ENCODE measurements at places on chromosomes 6 and 20. TPM values are rescaled to one million over a fixed set of nuclear protein-coding genes. Genes with fewer than 3 reads are reported as not detected.

TP53TG5 gene
- 0.69 TPM for total RNA-seq

DNA sequence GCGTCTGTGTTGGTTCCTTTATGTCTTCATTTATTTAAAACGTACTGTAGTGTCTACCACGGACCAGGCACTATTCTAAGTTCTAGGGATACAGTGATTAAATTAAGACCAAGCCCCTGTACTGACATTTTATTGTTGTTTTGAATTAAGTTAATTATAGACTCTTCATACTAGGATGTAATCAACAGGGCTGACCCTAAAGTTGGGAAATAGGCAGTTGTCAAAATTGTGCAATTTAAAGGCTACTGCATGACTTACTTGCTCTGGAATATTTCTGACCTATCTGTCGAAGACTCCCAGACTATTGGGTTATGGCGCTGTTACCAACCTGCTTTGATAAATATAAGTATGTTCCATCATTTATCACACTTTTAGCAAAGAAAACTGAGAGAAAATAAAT lies 6.7 kb downstream of the MYO6 start:
- no peaks in the 10 kb centered on the region for H3K4me1 ChIP-seq
- H3K36me3 ChIP-seq: no peaks in the 10 kb centered on the region
- H3K27me3 ChIP-seq: no peaks in the 10 kb centered on the region
- no peak overlapping the region for H3K27ac ChIP-seq
- no peak for DNase-seq
- H3K4me3 ChIP-seq: no peak overlapping the region

DNA sequence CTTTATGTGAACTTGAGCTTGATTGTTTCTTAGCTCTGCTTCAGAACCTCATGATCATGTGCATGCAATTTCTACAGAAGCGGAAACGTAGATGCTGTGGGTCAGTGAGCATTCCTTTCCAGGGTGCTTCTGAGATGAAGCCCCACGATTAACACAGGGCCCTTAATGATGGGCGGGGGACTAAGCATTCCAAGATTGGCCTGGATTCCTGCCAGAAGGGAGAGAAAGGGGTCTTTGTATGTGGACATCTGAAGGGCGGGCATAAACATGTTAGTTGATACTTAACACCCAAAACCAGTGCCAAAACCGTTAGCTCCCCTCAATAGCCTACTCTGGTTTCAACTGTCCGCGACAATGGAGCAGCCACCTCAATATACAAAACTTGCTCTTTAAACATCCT lies 46.9 kb upstream of the POU3F2 start:
- no peaks in the 10 kb centered on the region for H3K36me3 ChIP-seq
- no peaks in the 10 kb centered on the region for H3K27me3 ChIP-seq
- H3K4me1 ChIP-seq: no peaks in the 10 kb centered on the region

FLOT1 gene
- total RNA-seq: 120 TPM

SNAP91 gene
- total RNA-seq: 0.62 TPM

GRCh38 chr6:72064399-72064975 lies 178.1 kb downstream of the RIMS1 start:
- no peaks in the 10 kb centered on the region for H3K36me3 ChIP-seq
- peak; percentile 24 for DNase-seq
- H3K27me3 ChIP-seq: no peaks in the 10 kb centered on the region

DNA sequence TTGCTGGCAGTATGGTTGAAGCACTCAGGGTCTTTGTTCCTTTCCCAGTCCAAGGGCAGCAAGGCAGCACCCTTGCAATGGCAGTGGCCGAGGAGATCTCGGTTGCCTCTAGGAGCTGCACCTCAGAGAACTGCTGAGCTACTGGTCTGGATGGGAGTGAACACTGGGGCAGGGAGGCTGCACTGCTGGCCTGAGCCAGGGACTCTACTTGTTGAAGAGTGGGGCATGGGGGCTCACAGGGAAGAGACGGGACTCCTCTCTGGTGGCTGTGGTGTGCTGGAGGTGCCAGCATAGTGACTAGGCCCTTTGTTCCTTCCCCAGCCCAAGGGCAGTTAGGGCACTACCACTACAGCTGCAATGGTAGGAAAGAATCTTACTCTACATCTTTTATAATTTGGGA lies 203.0 kb downstream of the ZDHHC14 start:
- DNase-seq: no peak
- no peak overlapping the region for H3K4me3 ChIP-seq
- H3K27ac ChIP-seq: no peak overlapping the region
- H3K27me3 ChIP-seq: no peaks in the 10 kb centered on the region
- H3K36me3 ChIP-seq: no peaks in the 10 kb centered on the region
- no peaks in the 10 kb centered on the region for H3K4me1 ChIP-seq

DNA sequence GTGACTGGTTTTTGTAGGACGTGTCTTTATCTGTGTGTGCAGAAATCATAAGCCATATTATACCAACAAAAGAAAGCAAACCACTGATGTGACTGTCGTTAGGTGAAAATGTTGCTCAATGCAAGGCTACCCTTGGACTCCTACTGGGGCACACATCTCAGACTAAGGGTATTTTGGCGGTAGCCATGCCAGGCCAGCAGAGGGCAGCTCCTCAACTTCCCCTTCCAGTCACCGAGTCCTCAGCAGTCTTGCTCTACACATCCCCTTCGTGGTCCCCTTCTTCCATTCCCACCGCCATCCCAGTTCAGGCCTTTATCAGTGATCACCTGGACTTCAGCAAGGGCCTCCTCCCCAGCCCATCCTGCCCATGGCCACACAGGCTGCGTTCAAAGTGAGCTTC lies 113.7 kb upstream of the GGTLC1 start:
- DNase-seq: peak; percentile 51
- peaks cover 7% of the 10 kb centered on the region for H3K4me1 ChIP-seq
- H3K4me3 ChIP-seq: no peak overlapping the region
- no peaks in the 10 kb centered on the region for H3K36me3 ChIP-seq

- no peak overlapping the region for H3K4me3 ChIP-seq
- DNase-seq: no peak
- peaks cover 7% of the 10 kb centered on the region for H3K4me1 ChIP-seq
- H3K27me3 ChIP-seq: no peaks in the 10 kb centered on the region
- no peaks in the 10 kb centered on the region for H3K36me3 ChIP-seq
- no peak overlapping the region for H3K27ac ChIP-seq
These were observed 43.6 kb upstream of the ZBP1 start for GRCh38 chr20:57663681-57664451.

- no peak overlapping the region for H3K27ac ChIP-seq
- H3K4me3 ChIP-seq: no peak overlapping the region
- no peaks in the 10 kb centered on the region for H3K36me3 ChIP-seq
- no peaks in the 10 kb centered on the region for H3K4me1 ChIP-seq
These were observed 17.6 kb upstream of the SERPINB9 start for GRCh38 chr6:2920671-2921112.

DNA sequence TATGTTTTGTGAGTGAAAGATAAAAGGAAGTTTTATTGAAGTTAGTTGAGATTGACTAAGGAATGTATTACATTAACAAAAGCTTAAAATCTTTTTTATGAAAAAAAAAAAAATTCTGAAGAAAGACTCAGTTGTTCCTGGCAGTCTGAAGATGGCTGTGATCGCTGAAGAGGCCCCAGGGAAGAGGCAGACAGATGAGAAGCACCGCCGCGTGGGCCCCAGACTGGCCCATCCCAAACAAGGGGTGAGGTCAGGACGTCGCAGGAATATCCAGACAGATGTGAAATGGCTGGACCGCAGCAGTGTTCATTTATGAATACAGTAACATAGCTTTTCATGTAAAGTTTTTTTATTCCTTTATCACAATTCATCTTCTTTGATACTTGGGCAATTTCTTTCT lies 194.2 kb downstream of the TBXT start:
- no peaks in the 10 kb centered on the region for H3K36me3 ChIP-seq
- H3K27ac ChIP-seq: no peak overlapping the region
- no peaks in the 10 kb centered on the region for H3K4me1 ChIP-seq
- no peak overlapping the region for H3K4me3 ChIP-seq

- no peak for DNase-seq
- H3K4me3 ChIP-seq: no peak overlapping the region
- no peaks in the 10 kb centered on the region for H3K36me3 ChIP-seq
- no peak overlapping the region for H3K27ac ChIP-seq
- peaks cover 34% of the 10 kb centered on the region for H3K27me3 ChIP-seq
- H3K4me1 ChIP-seq: no peaks in the 10 kb centered on the region
These were observed 262.4 kb upstream of the AGPAT4 start for GRCh38 chr6:161536224-161536630.

DNA sequence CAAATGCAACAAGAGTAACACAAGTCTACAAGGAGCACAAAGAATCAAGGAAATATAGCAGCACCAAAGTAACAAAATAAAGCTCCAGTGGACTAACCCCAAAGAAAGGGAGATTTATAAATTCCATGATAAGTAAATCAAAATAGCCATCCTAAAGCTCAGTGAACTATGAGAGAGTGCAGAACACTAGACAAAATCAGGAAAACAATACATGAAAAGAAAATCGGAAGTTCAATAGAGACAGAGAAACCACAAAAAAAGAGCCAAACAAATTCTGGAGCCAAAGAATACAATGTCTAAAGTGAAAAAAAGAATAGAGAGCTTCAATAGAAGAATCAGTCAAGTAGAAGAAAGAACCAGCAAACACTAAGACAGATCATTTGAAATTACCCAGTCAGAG lies 247.3 kb upstream of the TENT5A start:
- DNase-seq: no peak
- H3K27ac ChIP-seq: no peak overlapping the region
- H3K4me1 ChIP-seq: peaks cover 43% of the 10 kb centered on the region
- H3K27me3 ChIP-seq: no peaks in the 10 kb centered on the region

DNA sequence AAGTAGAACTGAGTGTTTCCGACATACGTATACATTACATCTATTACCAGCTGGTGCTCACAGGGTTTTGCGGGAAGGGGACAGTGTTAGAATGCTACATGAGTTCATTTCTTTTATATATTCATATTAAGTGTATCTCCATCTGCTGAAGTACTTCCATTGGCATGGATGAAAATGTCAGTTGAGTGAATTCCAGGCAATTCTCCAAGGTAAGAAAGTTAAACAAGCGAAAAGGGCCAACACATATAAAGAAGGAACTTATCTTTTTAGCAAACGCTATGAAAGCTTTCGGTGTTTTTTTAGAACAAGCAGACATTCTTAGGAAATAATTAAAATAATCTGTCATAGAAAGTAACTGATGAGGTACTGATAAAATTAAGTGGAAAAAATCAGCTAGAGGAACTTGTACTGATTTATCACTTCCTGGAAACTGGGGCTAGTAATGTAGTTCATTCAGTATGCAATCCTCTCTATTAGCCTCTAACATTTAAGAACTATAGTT lies 34.6 kb downstream of the RNF146 start:
- peaks cover 1% of the 10 kb centered on the region for H3K36me3 ChIP-seq
- H3K27ac ChIP-seq: peak overlapping the region; percentile 49
- H3K4me1 ChIP-seq: peaks cover 39% of the 10 kb centered on the region
- H3K27me3 ChIP-seq: no peaks in the 10 kb centered on the region
- DNase-seq: peak; percentile 45

- H3K4me1 ChIP-seq: no peaks in the 10 kb centered on the region
- H3K27ac ChIP-seq: no peak overlapping the region
- H3K36me3 ChIP-seq: no peaks in the 10 kb centered on the region
These were observed 133.5 kb downstream of the PHACTR3 start for GRCh38 chr20:59737816-59738215.

GRCh38 chr20:56865055-56865454 lies 235.9 kb downstream of the TFAP2C start:
- no peak for DNase-seq
- no peaks in the 10 kb centered on the region for H3K4me1 ChIP-seq
- no peak overlapping the region for H3K4me3 ChIP-seq
- no peaks in the 10 kb centered on the region for H3K36me3 ChIP-seq
- H3K27me3 ChIP-seq: peaks cover 60% of the 10 kb centered on the region

DNA sequence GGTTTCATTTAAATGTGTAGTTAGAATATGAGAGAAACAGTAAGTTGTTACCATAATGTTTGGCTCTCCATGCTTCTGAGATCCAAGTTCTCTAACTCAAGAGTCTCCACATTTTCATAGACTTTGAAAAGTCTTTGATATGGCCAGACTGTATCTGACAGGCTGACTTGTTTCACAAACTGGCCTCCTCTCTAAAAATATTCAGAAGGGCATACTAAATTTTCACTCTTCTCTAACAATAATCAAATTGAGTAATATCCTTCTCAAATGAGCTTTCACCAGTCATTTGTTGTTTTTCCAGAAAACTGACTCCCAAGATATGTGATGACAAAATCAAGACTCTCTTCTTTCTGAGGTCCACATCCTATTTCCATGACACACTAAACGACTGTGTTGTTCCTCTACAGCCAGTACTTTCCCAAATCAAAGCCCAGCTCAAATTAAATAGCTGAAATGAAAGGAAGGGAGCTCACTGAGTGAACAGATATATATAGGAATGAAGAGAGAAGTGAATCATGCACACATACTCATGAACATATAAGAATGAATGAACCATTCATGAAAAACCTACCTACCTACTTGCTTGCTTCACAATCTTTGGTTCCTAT lies 15.1 kb downstream of the HIVEP2 start:
- DNase-seq: no peak
- no peak overlapping the region for H3K27ac ChIP-seq
- H3K4me3 ChIP-seq: no peak overlapping the region
- H3K4me1 ChIP-seq: peaks cover 7% of the 10 kb centered on the region
- H3K27me3 ChIP-seq: peaks cover 28% of the 10 kb centered on the region

VWA7 gene
- total RNA-seq: 2.7 TPM

CLPSL2 gene
- total RNA-seq: not detected

GCM1 gene
- total RNA-seq: 0.24 TPM
